Inflammatory macrophage treated with lipopolysaccharide for 4 hours (primary cell): ENCODE measurements at places on chromosomes 7 and 10.

- no peak for DNase-seq
Measured at GRCh38 chr7:134694767-134695166, 48.1 kb downstream of the BPGM start.

- DNase-seq: no peak
Measured at GRCh38 chr7:151687523-151688235, 168.0 kb upstream of the RHEB start.

DNA sequence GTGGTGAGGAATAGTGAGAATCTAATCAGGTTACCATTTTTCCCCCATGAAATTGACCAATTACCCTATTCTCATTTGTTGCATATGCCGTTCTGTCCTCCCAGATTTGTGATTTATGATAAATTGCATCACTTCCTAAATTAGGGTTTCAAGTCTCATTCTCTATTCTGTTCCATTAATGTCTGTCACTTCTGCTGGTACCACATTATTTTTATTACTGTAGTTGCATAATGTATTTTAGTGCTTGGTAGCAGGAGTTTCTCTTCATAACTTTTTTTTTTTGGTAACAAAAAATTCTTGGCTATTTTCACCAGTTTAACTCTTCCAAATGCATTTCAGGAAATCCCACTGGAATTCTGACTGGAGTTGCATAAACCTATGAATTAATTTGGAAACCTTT, 44.0 kb upstream of the FAM133B start:
- DNase-seq: peak; percentile 82

DNA sequence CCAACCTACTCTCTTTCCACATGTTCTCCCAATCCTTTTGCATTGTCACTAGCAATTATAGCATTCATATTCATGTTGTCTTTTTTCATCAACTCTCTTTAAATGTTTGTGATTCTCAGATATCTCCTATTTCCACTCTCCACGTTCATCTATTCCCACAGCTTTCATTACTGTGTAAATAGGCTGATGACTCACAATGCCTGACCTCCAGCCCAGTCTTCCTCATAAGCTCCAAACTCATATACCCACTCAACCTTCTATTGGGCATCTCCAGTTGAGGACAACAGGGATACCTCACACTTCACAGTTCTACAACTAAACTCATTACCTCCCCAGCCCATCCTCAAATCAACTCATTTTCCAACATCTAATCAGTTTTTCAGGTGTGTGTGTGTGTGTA, 194.1 kb downstream of the DGKI start:
- DNase-seq: no peak

GRCh38 chr10:49160814-49161213, 27.0 kb upstream of the FAM170B start:
- no peak for DNase-seq

GRCh38 chr7:27221201-27221797, 21.3 kb upstream of the EVX1 start:
- DNase-seq: no peak
